ENCODE measurements at places on chromosomes 7 and 10.

DNA sequence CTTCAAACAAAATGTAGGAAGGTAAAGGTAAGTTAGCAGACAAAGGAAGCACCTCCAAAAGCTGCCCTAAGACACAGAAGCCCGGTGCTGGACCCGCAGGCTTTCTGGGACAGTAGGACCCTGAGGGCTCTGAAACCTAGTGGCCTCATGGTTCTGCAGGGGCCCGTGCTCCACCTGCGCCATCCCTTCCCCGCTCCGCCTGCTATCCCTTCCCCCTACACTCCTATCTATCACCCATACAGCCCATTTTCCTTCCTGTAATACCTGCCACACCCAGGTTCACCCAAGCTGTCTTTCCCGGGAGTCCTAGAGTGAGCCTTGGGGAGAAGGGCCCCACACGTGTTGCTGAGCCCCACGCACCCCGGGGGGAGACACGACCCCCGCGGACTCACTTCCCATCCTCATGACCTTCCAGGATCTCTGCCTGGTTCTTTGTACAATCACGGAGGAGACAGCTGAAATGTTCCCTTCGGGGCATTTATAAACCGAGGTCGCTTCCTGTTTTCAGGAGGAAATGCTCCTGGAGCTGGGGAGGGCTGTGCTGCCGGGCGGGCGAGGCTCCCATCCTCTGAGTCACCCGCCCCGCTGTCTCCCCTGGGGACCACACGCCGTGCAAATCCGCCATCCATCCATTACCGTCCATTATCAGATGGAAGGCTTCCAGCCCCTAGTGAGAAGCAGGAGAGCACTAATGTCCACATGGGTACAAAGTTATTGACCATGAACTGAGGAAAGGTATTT lies 251.7 kb upstream of the PITRM1 start:
- no peak for DNase-seq

DNA sequence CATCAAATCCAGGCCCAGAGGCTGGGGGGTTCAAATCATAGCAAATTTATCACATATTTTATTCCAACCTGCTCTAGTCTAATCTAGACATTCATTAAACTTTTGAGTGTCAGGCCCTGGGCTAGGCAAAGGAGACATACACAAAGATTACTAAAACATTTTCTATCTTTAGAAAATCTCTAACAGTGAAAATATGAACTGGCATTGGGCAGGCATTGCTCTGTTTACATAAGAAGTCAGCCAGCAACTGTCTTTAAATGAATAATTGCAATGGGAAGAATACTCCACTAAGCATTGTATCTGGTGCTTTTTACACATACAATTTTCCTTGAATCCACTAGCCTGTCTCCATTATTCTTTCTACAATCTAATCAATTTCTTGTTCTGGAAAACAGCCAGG lies 222.5 kb upstream of the LRRN3 start:
- DNase-seq: no peak

DNA sequence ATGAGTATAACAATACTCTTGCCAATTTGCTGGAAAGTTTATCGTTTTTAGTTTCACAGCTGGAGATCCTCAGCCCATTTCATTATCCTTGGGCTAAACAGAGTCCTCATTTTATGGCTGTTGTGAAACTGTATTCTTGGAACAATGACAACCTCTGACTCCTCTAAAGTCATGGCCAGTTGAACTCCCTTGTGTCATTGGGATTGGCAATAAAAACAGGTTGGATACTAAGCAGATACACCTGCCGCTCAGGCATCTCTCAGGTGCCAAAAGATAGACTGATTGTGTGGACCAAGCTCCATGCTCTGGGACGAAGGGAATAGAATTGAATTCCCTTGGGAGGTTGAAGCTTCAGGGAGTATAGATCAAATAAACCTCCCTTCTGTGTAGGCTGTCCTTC lies 182.2 kb downstream of the WDR11 start:
- DNase-seq: no peak

DNA sequence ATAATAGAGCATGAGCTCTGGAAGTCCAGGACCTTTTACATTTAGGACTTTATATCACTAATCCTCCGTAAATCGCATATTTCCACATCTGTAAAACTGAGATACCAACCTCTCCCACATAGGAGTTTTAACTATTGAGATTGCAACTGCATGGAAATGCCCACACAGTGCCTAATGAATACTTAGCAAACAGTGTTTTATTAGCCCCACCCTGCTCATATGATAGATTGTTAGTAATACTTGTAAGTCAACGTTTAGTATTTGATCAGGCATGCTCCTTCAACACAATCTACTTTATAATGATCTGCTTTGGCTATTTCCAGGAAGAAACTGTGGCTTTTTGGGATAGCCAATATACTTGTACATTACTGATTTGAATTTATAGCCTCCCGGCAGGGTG lies 8.5 kb downstream of the PDZD8 start:
- DNase-seq: no peak

GRCh38 chr7:70426249-70426880 lies 705.6 kb upstream of the GALNT17 start:
- DNase-seq: no peak

DNA sequence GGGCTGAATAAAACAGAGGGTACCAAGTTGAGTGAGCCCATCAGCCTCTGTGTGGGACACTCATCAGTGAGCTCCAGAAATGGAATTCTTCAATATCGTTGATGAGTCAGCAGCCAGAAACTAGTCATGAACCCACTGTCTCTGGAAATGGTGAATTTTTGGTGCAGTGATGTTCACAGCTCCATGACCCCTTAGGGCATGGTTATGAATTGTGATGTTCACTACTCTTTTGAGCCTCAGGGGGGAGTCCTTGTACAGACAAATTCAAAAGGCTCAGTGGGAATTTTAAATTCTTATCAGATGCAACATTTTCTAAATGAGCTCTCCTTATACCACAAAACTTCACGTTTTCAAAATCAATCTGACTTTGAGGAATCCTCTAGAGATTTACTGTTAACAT lies 335.7 kb downstream of the PHTF2 start:
- no peak for DNase-seq

DNA sequence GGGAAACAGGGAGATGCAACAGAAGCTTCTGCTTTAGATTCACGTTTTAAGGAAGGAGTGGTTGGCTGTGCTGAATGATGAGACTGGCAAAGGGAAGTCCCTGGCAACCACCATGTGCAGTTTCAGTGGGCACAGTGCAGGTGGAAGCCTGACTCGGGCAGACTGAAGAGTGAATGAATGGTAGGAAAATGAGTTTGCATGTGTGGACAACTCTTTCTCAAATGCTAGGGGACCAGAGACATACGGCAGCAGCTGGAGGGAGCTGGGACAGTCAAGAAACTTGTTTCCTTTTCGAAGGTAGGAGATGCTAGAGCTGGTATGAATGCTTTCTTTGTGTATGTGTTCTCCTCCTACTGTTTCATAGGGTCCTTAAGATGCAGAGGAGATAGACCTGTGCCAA lies 29.0 kb downstream of the PODXL start:
- DNase-seq: no peak

DNA sequence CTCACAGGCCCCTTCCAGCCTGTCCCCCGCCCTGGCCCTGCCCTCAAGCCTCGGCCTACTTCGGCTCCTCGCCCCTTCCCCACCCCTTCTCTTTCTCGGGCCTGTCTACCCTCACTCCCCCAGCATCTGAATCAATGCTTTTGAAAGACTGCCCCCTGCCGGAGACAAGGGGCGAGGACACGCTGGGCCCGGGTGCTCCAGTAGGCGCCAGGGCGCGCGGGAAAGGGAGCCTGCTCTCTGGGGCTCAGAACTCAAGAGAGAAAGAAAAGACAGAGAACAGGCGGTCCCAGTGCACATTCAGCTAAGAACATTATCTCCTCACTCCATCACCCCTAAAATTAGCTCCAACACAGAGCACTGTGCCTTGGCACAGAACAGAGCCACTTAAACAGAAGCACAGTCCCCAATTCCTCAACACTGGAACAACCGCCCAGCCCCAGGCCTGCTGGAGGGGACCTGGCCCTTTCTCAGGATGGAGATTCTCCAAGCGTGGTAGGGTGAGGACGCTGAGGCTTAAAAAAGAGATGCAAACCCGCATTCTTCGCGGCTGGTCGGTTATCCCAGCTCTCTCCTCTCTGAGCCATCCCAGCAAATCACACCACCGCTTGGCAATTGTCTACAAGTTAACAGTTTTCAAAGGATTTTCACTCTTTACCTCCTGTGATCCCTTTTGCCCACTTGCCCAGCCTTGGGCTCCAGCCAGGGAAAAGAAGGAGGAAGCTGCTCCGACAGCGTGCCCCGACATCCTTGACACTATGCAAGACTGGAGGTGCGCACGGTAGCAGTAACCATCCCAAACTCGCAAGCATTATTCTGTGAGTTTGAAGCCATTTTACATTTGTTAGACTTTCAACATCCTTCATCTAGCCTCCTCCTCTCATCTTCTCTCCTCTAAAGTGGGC lies 2.1 kb downstream of the GIGYF1 start:
- DNase-seq: peak; percentile 70

- DNase-seq: no peak
Observed at GRCh38 chr7:75842836-75843446, 29.3 kb upstream of the CCL24 start.

DNA sequence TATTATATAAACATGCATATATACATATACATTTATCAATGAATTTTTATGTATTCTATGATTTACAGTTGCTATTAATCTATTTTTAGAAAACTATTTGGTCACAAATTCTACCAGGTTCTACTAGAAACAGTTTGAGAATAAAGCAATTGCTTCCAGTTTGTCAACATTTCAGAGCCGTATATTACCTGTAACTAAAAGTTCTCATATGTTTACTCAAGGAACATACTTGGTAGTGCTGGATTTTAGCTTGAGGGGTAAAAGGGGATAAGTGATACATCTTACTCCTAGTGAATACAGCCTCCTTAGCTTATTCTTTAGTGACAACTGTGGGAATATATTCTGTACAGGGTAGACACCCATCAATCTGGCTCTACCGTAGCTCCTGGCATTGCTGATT lies 1590.5 kb upstream of the LRRTM3 start:
- no peak for DNase-seq

DNA sequence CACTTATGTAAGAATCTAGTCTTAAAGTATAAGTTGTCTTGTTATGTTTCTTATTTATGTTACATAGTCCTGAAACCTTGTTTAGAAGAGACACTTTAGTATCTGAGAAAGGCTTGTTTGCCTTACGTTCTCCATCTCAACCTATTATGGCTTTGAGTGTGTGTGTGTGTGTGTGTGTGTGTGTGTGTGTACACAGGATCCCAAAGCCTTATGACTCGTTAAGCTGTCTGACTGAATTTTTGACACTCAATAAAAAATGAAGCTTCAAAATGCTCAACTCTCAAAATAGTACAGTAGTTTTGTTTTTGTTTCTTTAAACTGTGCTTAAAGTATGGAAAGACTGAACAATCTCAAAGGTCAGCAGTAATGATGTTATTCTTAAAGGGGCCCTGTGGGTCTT lies 18.0 kb downstream of the CALU start:
- no peak for DNase-seq

DNA sequence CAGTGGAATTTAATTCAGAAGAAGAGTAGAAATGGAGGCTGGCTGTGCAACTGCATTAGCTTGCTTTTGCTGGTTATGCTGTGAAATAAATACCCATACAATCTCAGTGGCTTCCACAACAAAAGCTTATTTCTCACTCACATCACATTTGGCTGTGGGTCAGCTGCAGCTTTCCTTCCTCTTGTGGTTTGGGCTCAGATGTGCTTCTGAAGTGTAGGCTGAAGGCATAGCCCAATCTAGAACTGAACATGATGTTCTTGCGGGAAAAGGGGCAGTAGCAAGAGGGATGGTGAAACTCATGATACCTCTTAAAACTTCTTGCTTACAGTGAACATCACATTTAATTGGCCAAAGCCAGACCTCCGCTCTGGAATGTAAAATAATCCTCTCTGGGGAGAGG lies 119.9 kb downstream of the HECW1 start:
- DNase-seq: no peak

DNA sequence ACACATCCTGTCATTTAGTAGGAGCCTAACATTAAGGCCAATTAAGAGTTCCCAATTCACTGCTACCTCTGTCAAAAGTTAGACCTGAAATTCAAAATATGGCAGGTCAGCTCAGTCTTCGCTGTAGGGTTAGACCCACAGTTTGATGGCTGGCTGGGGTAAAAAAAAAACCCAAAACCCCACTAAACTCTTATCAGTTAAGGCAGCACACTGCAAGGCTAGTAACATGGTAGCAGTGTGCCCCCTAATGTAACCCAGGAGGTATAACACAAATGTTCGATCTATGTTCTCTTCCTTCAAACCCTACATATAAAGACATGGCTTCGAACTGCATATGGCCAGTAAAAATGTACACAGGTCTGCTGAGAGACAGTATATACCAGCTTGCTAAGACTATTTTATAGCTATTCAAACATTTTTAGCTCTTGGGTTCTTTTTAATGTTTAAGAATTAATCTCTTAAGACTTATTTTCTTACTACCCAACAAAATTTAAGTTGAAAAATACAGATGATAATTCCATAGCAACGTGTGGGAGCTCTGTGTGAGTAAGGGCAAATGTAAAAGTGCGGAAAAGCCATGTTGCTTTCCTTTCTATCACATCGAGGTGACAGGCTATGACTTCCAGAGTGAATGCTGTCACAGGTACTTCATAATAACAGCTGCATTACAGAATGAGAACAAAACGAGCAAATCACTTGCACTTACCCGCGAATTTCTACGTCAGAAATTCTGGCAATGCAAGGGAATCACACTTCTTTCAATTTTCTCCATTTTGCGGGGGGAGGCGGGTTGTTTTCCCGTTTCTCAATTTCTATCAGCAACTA lies 168.4 kb upstream of the IMMP2L start:
- no peak for DNase-seq

- DNase-seq: no peak
Observed at GRCh38 chr7:90869335-90869734, 273.2 kb downstream of the CDK14 start.

DNA sequence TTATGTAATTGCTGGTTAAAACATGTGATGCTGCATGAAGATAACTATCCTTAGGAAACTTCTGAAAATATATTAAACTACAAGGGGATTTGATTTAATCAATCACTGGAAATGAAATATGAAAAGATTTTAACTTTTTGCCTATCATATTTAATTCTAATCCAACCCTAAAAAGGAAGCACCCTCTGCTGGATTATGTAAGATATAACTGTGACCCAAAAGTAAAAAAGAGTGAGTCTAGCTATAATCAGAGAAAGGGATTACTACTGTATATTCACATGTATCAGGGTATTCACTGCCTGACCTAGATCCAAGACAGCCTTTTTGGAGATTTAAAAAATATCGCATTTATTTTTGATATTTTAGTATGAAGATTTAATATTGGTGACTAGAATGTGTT lies 295.5 kb downstream of the MDFIC start:
- DNase-seq: no peak

DNA sequence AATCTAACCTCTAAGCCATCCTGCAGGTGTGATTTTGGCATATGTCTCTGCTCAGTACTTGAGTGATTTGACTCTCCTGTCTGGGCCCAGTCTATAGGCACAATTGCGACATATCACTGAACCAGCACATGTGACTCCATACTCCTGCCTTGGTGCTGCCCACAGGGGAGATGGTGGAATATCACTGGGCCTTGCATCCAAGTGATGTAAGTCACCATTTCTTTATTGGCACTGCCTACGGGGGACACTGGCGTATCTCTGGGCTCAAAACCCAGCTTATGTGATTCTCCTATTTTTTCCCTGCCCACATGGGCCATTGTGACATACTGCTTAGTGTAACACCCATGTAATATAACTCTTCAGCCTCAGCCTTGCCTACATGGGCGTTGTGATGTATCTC lies 48.1 kb upstream of the ZNF680 start:
- no peak for DNase-seq

GRCh38 chr7:129438839-129439651 lies 4.8 kb downstream of the STRIP2 start:
- no peak for DNase-seq

GRCh38 chr10:80211786-80212185 lies 6.4 kb upstream of the ANXA11 start:
- DNase-seq: no peak

GRCh38 chr7:25694699-25695098 lies 457.3 kb upstream of the NFE2L3 start:
- DNase-seq: no peak

All from anterior cingulate cortex (tissue), 58 donors.